ENCODE measurements at places on chromosomes 11 and 22.

- no peak for DNase-seq
Measured at GRCh38 chr11:29809121-29809520, 207.7 kb downstream of the KCNA4 start.

GRCh38 chr11:93251922-93252321, 54.1 kb upstream of the SLC36A4 start:
- no peak for DNase-seq

GRCh38 chr22:34344702-34345101, 424.4 kb upstream of the LARGE1 start:
- no peak for DNase-seq

GRCh38 chr11:115941481-115941993, 437.3 kb upstream of the CADM1 start:
- no peak for DNase-seq

GRCh38 chr11:104164028-104164520, at the start of gene PDGFD:
TSS of gene PDGFD (minus strand) at chr11:104164147.
- peak; percentile 49 for DNase-seq

DNA sequence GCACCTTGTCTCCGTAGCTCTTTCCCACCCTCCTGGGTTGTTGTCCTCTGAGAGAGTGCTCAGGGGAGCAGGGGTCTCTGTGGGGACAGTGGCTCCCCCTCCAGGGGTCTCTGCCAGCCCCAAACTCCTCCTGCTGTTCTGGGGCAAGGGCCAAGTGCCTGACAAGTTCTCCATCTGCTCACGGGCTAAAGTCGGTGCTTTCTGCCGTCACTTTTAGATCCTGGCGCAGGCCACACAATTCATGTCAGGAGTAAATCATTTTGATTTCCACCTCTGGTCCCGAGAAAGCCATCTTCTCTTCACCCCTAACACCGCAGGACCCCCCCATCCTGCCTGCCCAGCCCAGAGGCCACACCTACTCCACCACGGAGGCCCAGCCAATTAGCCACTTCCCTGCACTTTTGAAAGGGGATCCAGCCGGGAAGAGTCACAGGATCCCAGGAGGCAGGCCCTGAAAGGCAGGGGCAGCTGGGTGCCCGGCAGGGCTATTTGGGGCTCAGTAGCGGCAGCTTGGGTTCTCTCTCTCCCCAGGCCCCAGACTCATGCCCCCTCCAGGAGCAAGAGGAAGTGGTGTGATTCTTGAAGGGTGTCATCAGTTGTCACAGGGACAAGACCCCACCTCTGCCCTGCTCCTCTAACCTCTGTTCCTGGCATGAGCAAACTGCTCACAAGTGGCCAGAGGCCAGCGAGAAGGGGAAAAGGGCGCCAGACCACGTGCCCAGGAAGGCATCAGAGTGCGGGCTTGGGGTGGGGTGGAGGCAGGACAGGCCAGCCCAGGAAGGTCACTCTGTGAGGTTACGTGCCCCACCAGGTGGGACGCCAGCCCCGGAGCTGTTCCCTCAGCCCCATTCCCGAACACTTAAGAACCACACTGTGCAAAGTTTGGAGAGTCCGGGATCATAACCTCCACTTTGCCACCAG, 1.3 kb downstream of the MACROD1 start:
- DNase-seq = peak; percentile 25

DNA sequence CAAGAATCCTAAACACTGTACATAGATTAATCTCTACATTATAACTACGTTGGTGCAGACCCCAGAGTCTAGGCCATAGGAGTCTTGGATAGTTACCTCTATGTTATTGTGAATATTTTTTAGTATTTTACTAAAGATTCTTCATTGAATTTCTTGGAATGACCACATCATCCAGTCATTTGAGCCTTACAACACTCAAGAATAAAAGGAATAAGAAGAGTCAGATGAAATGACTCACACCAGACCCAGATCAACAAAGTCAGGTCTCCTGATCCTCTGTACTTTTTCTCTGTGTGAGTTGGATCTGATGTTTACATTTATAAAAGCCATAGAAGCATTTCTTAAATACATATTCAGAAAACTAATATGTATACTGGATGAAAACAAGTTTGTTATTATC, 179.2 kb upstream of the ARHGAP20 start:
- no peak for DNase-seq

- DNase-seq = no peak
Measured at GRCh38 chr22:33919391-33920196, 682 bp downstream of the LARGE1 start.

DNA sequence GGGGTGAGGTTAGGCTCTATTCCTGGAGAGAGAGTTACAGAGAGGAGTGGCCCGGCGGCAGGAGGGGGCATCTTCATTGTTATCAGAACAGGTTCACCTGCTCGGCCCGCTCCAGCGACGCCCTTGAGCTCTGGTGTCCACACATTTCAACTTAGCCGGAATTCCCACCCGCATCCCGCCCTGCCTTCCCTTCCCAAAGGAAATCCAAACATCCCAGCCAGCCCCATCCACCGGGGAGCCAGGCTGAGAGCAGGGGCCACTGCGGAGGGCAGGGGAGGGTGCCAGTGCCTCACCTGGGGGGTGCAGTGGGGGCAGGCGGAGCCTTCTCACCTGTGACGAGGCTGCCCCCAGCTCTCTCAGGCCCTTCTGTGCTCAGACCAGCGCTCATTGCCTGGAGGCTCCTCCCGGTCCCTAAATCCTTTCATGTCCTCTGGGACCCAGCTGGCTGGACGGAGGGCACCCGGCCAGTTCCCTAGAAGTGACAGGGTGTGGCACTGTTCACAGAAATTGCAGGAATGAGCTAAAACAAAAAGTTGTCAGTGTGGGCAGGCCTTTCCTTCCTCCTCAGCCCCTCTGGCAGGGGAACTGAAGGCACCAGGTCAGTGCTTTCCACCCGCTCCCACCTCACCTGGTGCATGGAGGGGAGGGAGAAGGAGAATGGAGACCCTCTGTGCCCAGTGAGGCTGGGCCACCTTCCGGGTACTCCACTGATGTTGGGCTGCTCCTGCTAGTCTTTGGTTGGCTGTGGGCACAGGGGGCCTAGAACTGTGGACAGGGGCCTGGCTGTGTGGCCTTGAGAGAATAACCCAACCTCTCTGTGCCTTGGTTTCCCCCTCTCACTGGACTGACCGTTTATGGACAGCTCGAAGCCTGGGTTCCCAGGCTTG, 2.2 kb upstream of the MRGPRG start:
- DNase-seq = no peak

- no peak for DNase-seq
Measured at GRCh38 chr22:21865041-21865440, 2.4 kb downstream of the MAPK1 start.

- no peak for DNase-seq
Measured at GRCh38 chr22:30309951-30310741, 16.6 kb downstream of the TBC1D10A start.

GRCh38 chr22:36211237-36211861, 9.7 kb upstream of the APOL4 start:
- no peak for DNase-seq

DNA sequence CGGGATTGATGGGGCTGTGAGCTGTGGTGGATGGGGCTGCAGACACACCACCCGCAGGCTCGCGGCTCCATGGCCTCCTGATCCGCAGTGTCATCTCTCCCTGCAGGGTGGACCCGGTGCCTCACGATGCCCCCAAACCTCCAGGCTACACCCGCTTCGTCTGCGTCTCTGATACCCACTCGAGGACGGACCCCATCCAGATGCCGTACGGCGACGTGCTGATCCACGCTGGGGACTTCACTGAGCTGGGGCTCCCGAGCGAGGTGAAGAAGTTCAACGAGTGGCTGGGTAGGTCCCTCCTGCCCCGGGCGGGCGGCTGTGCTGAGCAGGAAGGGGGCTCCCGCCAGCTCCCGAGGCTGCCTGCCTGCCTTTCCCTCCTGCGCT, 23.1 kb downstream of the MPPED1 start:
- no peak for DNase-seq

DNA sequence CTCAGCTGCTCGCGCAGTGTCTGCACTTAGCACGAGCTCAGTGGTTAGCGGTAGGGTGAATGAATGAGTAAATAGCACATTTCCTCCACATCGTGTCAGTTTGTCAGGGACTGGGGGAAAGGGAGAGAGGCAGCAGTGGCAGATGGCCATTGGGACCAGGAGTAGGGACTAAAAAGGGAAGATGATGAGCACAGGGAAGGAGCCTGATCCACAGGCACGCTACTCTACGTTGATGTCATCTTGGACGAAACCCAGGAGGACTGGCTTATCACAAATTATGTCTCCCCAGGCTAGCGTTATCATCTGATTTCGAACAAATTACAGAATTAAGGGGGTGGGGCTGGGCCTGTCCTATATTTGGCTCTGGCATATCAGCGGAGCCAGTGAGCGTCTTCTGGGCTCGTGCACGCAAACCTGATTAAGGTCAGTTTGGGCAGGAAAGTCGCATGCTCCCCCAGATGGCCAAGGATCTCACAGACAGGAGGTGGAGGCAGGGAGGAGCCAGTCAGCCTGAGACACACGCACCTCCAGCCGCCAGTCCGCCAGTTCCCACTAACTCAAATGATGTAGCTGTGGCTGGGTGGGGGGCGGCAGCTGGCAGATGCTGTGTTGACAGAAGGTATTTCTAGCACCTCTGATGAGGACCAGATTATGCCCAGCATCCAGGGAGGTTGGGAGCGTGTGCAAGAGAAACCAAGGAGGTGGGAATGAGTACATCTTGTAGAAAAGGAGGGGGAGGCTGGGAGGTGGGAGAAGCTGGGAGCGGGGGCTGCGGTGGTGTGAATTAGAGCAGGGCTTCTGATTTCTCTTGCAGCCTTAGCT, 97.4 kb upstream of the PRDM11 start:
- DNase-seq = no peak

- DNase-seq = no peak
Measured at GRCh38 chr11:101323997-101324396, 194.4 kb upstream of the PGR start.

- DNase-seq = no peak
Measured at GRCh38 chr11:44143987-44144909, 48.8 kb downstream of the EXT2 start.

DNA sequence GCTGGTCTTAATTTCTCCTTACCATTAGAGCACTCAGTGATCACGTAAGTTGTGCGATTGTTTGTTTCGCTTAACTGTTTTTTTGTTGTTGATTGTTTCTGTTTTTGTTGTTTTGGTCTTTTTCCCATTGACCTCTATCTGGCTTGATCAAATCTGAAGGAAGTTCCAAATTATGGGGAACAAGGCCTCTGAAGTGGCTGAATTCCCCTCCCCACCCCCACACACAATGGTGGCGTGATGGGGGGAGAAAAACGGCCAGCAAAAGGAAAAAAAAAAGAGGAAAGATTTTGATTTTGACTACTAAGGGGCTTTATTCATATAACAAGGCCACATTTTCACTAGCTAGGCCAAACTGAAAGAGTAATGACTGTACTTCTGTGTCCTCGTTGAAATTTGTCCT, 53.6 kb downstream of the OSBPL5 start:
- DNase-seq = no peak

- no peak for DNase-seq
Measured at GRCh38 chr11:99814021-99814420, 793.3 kb downstream of the CNTN5 start.

GRCh38 chr11:10490398-10491241, 35.6 kb downstream of the AMPD3 start:
- no peak for DNase-seq

- no peak for DNase-seq
Measured at GRCh38 chr11:36427876-36428275, 82.2 kb downstream of the TRAF6 start.

DNA sequence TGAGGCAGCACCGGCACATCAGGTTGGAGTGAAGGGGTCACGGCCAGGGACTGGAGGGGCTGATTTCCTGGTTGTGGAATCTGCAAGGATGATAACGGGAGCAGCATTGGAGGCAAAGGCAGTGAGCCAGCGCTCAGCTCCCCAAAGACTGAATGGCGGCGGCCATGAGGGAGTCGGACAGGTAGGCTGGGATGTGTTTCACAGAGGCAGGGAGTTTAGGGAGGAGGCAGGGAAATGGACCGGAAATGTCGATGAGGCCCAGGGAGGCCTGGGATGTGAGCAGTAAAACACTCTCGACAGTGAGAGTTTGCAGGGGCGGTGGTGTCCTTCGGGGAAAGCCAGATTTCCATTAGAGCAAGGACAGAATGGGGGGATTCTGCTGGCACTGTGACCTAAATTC, 64.2 kb upstream of the EIF3D start:
- no peak for DNase-seq

DNA sequence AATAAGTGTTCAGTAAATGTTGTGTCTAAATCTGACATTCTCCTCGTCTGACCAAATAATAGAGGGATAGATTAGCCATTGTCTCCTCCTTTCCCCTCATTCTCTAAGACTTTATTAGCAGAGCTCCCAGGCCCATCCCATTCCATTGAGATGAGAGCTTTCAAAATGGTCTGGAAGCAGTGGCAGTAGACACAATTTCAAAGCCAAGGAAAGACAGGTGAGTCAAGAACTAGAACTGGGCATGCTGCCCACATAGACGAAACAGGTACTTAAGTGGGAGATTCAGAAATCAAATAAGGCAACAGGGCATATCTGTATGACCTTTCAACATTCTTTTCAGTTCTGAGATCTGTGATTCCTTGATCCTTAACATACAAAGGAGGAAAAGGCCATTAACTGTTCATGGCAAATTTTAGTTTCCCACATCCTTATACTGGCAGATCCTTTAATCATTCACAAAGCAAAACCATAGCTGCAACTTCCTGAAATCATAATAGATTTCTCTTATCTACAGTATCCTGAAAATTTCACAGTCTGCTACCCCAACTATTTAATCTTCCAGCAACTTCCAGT, 96.6 kb upstream of the KCNA4 start:
- DNase-seq = no peak

GRCh38 chr22:23536821-23537345, 43.2 kb downstream of the IGLL1 start:
- DNase-seq = no peak

- no peak for DNase-seq
Measured at GRCh38 chr11:111532365-111532709, 8.2 kb upstream of the LAYN start.

DNA sequence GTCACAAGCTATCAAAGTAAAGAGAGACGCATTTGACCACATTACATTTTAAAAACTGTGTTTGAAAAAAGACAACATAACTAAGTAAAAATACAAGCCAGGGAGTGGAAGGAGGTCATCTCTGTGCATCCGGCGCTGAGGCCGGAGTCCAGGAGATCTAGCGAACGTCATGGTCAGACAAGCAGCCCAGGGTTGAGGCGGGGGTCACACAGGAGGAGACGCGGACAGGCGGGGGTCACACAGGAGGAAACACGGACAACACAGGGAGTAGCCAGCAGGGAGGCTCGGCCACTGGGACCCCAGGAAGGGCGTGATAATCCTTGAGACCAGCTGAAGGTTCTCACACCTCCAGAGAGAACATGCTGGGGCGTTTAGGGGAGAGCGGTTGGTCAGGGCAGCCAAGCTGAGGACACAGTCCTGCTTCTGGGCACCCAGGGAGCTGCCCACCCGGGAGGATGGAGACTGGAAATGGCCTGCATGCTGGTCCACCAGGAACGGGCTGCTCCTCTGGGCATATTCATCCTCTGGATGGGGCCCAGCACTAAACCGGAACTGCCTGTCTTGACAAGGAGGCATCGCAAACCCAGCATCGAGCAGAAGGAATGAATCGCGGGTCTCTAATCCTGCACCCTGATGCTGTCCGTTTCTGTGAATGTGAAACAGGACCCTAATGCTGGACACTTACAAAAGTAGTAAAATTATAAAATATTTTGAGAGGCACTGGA, 40.9 kb upstream of the MUC5AC start:
- no peak for DNase-seq

- no peak for DNase-seq
Measured at GRCh38 chr22:24326266-24326665, 55.6 kb downstream of the SPECC1L start.

GRCh38 chr22:48234011-48234410, 1471.6 kb downstream of the TBC1D22A start:
- DNase-seq = no peak

- DNase-seq = no peak
Measured at GRCh38 chr11:104011044-104011443, 25.4 kb upstream of the DDI1 start.

- peak; percentile 78 for DNase-seq
Measured at GRCh38 chr11:28110108-28110820, 2.1 kb downstream of the METTL15 start.
